ENCODE measurements at places on chromosomes 6 and 20. TPM values are rescaled to one million over a fixed set of nuclear protein-coding genes. Genes with fewer than 3 reads are reported as not detected.

DNA sequence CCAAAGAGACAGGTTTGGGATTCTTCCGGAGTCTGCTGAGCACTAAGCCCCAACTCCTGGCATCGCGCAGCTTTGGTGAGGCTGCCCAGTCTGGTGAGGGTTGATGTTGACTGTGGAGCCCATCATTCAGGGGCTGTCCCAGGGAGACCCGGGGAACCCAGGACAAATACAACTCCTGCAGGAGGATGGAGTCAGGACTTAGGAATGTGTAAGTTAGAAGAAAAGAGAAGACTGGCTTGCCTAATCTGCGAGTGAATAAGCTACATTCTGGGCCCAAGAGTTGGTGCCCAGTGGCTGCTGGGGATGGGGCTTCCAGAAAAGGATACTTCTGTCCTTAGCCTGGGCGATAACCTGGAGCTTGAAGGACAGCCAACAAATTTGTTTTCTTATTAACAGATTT, 47.9 kb downstream of the STK35 start:
- DNase-seq = no peak

The IPCEF1 gene
- 4.2 TPM for total RNA-seq

DNA sequence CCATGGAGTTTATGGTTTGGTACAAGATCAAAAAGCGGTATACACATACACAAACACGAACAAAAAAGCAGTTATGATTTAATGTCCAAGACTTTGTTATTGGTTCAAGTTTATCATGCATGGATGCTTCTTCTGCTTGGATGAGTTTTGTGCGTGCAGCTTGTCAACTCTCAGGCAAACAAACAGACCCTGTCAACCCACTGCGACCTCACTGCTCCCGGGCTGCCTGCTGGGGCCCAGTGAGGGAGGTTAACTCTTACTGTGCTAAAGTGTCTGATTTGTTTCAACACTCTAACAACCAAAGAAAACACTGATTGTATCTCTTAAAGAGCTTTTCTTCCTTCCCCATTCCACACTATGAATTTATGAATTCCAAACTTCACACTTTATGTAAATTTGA, 26.8 kb upstream of the DDR1 start:
- no peak for DNase-seq

The CRISP2 gene
- total RNA-seq = not detected

The PI16 gene
- not detected for total RNA-seq

All from activated T-helper 1 cell treated with anti-CD3 and anti-CD28 coated beads, Interleukin-12 subunit alpha, Interleukin-12 subunit beta, Interleukin-2, Interleukin-4 antibody, amounts not matched to agents 30 ng/mL and 10 ng/mL and 1 ng/mL, durations not matched to agents 14 hours and 24 hours and 36 hours (primary cell).